BE2C (cell line): ENCODE measurements at places on chromosomes 11 and 22.

- DNase-seq, result peak; percentile 34
Observed at GRCh38 chr11:18802381-18803257, 11.0 kb upstream of the PTPN5 start.

DNA sequence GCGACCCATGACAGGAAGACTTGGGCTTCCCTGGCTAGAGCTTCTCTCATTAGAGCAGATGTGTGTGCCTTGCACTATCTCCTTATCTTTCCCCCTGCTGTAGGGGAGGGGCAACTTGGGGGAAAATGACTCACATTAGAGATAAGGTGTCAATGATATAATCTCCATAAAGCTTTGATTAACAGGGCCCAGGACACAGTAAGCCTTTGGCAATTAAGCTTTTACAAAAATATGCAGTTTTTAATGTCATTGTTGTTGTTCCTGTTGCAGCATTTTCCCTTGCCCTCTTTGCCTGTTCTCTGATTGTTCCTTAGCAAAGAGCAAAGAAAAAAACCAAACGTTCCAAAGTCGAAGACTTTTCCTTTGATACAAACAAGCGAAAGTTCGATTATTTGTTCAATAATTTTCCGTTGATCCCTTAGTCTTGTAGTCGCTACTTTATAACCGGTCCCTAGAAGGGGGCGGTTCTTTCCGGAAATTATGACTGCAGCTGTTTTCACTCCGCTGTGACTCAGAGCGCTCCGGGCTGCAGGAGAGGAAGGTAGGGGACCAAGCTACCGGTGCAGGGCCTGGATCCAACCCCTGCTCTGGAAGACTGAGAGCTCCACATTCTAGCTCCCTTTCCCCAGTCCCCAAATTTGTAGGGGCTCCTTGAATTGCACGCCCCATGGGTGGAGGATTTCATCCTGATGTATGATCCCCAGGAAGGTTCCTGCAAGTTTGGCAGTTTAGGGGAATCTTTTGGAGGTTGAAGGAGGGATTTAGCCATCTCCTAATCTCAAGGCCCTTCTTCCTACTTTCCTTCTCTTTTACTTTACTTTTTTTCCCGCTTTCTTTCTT, at the start of gene VWA5A:
TSS of gene VWA5A (plus strand) at position 509 of the 840 bp plus-strand sequence. CDS start 2,062 bp downstream, outside the sequence.
- peak; percentile 76 for DNase-seq

GRCh38 chr11:86160541-86161149, 83.9 kb upstream of the EED start:
- no peak for DNase-seq

DNA sequence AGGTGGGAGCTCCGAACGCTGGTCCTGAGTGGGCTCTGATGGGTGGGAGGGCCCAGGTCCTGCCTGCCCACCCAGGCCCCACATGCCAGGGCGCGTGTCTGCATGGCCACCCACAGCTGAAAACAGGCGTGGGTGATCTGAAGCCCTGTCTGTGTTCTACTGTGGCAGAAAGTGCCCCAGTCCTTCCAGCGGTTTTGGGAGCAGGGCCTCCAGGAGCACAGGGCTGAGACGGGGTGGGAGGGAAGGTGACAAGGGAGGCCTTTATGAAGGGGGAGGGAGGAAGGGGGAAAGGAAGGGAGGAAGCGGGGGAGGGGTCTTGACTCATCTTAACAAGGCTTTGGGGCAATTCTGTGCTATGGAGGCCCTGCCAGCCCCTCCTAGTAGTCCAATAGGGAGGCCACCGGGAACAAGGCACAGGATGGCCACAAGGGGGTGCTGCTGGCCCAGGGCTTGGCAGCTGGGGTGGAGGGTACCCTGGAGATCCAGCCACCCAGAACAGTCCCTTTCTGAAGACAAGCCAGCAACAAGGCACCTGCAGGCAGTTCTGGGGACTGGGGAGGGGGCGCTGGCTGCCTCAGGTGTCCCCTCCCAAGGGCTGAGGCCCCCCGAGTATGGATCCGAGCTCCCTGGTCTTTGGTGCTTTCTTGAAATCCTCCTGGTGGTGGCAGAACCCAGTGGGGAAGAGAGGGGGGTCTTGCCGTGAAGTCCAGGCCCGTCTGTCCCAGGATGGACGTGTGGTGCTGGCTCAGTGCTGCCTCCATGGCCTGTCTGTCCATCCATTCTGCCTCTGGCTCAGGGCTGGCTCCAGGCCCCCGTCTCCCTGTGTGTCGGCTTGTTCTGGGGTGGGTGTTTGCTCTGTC, 6.3 kb upstream of the FADS3 start:
- DNase-seq, result peak; percentile 78

- DNase-seq, result no peak
Observed at GRCh38 chr22:38732251-38732815, 23.5 kb downstream of the SUN2 start.

DNA sequence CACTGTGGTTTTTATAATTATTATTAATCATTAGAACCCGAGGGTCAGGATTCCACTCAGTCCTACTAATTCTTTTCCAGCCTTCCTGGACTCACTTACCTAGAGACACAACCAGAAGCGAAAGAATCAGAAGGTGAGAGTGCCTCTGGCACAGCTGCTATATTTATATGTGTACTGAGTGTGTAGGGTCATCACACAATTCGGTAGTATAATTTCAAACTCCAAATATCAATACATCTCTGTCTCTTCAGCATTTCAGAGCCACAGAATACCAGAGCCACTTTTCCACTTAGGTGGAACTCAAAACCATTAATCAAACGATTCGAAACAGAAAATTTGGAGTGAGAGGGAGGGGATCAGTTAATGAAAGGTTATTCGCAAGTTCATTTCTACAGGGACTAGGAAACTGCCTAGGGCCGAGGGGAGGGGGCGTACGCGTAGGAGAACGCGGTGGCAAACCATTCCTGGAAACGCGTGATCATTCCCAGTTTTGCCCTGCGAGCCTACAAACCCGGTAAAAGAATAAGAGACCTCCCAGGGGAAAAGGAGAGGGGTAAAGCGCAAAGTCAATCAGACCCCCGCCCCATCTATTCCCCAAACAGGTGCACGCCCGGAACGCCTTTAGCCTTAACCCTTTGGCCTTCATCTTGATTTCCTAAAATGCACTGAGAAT, 5.4 kb downstream of the BSX start:
- DNase-seq, result no peak

- no peak for DNase-seq
Observed at GRCh38 chr11:58613228-58613627, 9.2 kb upstream of the CNTF start.

GRCh38 chr11:85745626-85746025, 59.6 kb upstream of the CCDC89 start:
- no peak for DNase-seq

- DNase-seq, result no peak
Observed at GRCh38 chr11:1153105-1153950, 4.4 kb upstream of the MUC5AC start.

DNA sequence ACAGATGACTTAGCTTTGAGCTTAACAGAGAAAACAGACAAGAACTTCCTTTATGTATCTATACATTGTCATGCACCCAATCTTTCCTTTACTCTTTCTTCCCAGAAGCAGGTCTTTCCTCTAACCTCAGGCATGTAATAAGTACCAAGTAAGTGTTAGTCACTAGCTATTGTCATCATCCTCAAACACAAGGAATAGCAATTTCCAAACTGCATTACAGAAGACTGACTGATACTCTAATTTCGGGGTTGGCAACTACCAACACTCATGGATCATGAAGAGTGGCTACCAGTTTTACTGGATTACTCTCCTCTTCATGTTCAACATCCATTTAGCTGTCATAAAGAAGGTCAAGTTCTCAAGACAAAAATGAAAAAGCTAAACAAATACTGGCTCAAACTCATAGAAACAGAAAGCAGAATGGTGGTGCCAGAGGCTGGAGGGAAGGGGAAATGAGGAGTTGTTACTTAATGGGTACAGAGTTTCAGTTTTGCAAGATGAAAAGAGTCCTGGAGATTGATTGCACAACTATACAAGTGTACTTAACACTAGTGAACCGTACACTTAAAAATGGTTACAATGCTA, 111.6 kb downstream of the SIK3 start:
- no peak for DNase-seq

DNA sequence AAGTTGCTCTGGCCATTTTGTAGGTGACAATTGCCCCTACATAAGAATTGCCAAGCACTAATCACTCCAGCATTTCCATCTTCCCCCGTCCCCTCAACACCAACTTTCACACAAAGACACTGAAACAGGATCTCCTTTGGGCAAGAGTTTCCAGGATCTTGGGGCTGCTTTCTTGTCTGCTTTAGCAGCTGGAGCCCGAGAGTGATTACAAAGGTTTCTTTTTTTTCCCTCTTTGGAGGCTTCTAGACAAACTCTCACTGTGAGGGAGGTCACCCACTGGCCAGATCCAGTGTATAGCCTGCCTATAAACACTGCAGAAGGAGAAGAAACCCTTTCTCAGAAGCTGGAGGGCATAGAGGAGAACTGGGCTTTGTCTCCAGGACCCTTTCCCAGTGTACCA, 92.5 kb downstream of the APIP start:
- no peak for DNase-seq
